ENCODE measurements at places on chromosomes 12 and 14.

DNA sequence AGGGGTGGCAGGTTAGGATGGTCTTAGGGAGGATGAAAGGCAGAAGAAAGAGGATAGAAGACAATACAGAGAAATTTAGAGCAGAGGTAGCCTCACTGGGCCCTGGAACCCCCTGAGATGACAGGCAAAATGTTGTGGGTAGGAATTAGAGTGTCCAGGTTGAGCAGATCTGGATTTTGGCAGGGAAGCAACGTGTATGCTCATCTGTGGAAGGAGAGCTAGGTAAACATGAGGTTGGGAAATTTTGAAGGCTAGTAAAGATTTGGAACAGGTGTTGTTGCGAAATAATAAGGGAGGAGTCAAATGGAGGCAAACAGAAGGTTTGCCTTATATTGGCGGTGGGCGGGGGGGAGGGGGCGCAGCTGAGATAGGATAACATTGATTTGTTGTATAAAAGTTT is 5.3 kb downstream of the HSD17B6 start:
- no peak for DNase-seq

GRCh38 chr14:104891664-104892530 is 26.8 kb downstream of the CEP170B start:
- no peak for DNase-seq

GRCh38 chr14:34058510-34058909 is 107.6 kb upstream of the EGLN3 start:
- DNase-seq, result no peak

GRCh38 chr12:128637642-128638606 is 185.8 kb downstream of the SLC15A4 start:
- DNase-seq, result no peak

- DNase-seq, result no peak
Measured at GRCh38 chr12:121801595-121802484, 2.0 kb upstream of the SETD1B start.

- no peak for DNase-seq
Measured at GRCh38 chr12:63862187-63862968, 17.9 kb downstream of the SRGAP1 start.

GRCh38 chr12:54373649-54374561 is 9.6 kb upstream of the GPR84 start:
- DNase-seq, result no peak

- peak; percentile 80 for DNase-seq
Measured at GRCh38 chr12:52121824-52122539, 42.5 kb downstream of the SMIM41 start.
